Activated CD4-positive, alpha-beta T cell treated with anti-CD3 and anti-CD28 coated beads for 4 hours (primary cell): ENCODE measurements at places on chromosomes 16 and 17.

DNA sequence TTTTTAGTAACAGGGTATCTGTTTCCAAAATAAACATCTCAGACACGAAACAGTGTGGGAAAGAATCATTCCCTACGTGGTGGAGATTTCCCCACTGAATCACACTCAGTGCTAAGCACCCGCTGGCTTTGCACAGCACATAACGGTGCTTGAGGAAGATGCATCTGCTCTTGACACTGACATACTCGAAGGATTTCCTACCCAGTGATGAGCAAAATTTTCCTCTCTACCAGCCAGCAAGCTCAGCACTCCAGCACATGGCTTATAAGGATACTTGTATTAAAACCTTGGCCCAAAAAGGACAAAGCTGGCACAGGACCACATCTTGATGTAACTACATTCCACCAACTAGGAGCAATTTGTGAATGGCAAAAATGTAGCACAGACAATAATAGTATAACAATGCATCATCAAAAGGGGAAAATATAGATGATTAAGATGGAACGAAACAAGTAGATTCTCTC is 59.0 kb downstream of the ANKFY1 start:
- DNase-seq = no peak

GRCh38 chr16:28110479-28110878 is 47.0 kb upstream of the GSG1L start:
- DNase-seq = no peak

DNA sequence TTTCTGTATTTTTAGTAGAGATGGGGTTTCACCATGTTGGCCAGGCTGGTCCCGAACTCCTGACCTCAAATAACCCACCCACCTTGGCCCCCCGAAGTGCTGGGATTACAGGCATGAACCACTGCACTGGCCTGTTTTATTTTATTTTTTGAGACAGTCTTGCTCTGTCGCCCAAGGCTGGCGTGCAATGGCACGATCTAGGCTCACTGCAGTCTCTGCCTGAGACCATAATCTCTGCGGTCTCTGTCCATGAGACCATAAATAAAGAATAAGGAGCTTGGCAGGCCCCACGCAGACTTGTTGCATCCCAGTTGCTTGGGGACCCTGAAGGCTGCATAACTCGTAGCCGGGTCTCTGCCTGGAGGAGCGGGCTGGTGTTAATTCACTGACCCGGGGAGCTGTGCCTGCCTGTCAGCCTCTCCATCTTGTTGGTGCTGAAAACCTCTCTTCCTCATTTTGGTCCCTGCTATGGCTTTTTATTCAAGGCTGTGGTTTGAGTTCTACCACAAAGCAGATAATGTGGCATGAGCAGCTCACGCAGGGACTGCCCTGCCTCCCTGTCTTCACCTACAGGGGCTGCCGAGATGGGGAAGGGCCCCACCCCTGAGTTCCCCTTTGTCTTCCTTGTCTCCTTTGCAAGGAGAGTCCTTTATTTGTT is 82.1 kb downstream of the MSI2 start:
- DNase-seq = no peak

- DNase-seq = no peak
Measured at GRCh38 chr17:2051061-2051932, 3.6 kb upstream of the HIC1 start.

GRCh38 chr17:62892061-62892675 is 73.9 kb upstream of the TANC2 start:
- DNase-seq = no peak

GRCh38 chr17:9056566-9056965 is 35.3 kb downstream of the NTN1 start:
- DNase-seq = no peak

DNA sequence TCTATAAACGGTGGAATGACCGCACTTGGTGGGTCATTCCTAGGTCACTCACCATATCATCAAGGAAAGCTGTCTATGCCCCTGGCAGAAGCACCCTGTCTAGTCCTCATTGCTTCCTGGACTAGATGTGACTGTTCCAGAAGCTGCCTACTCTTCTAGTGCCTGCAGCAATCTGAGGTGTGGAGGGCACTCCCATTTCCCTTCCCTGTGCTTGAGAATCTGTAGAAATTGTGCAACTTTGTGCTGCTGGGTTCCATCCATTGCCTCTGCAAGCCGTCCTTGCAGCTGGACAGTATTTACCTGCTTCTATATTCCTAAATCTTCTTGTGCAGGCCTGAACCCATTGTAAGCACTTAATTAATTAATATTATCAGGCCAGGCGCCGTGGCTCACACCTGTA is 52.1 kb downstream of the CACNG3 start:
- DNase-seq = no peak

DNA sequence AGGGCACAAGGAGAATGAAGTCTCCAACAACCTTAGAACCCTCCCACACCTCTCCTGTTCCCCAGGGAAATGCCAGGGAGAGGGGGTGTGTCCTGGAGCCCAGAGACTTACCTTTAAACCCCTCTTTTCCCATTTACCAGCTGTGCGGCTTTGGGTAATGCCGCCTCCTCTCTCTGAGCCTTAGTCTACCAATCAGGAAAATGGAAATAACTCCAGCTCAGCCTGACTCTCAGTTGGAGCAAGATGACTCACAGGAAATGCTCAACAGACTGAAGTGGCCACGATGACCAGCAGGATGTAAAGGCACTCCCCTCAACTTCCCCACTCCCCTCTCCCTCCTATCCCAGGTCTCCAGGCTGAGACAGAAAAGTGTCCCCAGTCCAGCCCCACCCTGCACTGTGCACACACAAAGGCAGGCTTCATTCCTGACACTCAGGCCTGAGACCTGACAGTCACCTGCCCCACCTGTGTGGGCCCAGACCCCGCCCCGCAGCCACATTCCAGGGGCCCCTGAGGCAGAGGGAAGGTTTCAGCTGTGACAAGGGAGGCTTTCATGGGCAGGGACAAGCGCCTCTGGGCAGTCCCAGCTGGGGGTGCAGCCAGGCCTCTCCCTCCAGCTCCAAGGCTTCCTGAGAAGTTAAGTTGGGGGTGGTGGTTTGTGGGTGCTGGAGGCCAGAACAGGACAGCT is 3.0 kb upstream of the KRT15 start:
- no peak for DNase-seq

DNA sequence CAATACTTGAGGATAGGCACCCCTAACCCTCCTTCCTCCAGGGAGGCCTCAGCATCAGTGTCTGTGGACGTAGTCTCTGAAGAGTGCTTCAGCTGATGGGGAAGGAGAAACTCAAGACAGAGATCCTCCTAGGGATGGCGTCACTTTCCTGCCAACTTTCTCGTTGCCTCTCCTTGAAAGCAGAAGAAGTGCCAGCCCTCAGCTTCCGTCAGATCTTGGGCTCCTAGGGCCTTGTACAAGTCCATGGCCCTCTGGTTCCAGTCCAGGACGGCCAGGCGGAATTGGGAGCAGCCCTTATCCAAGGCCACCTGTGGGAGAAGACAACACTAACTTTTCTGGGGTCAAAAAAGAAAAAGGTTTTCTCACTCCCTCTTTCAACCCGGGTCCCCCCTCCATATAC is 1.3 kb downstream of the SAT2 start:
- no peak for DNase-seq

DNA sequence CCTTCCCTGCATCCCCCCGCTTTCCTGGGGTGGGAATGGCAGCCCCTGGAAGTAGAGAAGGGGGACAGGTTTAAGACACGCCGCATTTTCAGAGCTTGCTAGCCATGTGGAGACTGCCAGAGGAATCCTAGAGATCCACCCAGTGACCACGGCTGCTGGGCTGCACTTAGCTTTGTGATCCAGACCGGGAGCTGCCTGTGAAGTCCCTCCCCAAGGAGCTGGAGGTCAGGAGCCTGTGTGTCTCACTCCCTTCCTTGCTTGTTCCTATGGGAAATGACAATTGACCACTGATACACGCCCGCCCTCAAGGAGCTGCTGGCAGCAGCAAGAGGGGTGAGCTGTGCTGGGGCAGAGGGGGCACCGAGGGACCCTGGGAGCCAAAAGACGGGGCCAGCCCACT is 73.7 kb downstream of the SREBF1 start:
- no peak for DNase-seq

- DNase-seq = peak; percentile 12
Measured at GRCh38 chr17:60305141-60305540, 86.8 kb downstream of the USP32 start.

- no peak for DNase-seq
Measured at GRCh38 chr16:69277413-69277812, 33.7 kb upstream of the VPS4A start.

GRCh38 chr17:14057591-14057990 is 11.7 kb upstream of the COX10 start:
- no peak for DNase-seq

- no peak for DNase-seq
Measured at GRCh38 chr17:36837195-36837938, 99.9 kb upstream of the LHX1 start.

DNA sequence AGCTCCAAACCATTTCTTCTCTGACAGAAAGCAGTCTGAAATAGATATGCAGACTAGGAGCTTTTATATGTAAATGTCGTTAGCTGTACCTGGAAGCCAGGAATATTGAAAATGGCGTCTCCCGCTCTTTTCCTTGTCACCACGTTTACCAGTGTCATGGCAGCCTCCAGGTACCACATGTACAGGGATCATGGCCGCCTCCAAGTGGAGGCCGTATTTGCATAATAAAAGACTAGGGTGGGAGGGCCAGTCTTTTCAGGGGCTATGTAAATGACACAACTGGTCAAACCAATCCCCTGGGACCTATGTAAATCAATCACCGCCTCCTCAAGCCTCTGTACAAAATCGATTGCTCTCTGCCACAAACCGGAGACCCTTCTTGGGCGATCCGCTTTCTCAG is 54.3 kb downstream of the MYOCD start:
- no peak for DNase-seq

DNA sequence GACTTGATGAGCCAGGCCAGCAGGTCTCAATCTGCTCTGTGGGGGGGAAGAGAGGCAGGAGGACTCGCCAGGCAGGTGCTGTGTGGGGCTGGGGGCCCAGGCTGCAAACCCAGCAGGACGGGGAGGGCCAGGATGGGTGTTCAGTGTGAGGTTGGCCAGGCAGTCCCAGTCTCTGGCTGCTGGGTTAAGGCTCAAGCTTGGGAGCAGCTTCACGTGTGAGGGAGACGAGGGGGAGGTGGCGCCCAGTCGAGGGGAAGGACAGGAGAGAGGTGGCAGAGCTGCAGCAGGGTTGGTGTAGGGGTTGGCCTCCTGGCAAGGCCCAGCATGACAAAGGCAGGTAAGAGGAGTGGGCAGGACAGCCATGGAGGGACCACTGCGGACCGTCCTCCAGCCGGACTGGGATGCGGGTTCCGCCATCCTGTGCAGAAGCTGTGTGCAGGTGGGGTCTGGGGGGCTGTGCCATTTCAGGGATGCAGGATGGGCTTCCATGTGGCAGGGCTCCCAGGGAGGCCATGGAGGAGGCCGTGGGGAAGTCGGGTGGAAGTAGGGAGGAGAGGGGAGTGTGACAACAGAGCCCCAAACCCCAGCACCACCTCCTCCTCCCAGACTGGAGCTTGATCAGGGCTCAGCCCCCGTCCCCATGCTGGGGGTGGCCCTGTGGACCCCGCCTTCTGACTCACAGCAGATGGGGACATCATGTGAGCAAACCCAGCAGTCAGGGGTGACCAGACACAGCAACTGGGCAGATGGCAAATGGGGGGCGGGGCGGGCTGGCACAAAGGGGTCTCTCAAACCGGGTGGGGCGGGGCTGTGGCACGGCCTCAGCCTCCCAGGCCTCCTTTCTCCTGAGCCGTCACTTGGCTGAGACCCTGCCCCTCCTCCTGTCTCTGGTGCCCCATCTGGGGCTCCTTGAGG is 2.8 kb downstream of the ADGRG1 start:
- no peak for DNase-seq

DNA sequence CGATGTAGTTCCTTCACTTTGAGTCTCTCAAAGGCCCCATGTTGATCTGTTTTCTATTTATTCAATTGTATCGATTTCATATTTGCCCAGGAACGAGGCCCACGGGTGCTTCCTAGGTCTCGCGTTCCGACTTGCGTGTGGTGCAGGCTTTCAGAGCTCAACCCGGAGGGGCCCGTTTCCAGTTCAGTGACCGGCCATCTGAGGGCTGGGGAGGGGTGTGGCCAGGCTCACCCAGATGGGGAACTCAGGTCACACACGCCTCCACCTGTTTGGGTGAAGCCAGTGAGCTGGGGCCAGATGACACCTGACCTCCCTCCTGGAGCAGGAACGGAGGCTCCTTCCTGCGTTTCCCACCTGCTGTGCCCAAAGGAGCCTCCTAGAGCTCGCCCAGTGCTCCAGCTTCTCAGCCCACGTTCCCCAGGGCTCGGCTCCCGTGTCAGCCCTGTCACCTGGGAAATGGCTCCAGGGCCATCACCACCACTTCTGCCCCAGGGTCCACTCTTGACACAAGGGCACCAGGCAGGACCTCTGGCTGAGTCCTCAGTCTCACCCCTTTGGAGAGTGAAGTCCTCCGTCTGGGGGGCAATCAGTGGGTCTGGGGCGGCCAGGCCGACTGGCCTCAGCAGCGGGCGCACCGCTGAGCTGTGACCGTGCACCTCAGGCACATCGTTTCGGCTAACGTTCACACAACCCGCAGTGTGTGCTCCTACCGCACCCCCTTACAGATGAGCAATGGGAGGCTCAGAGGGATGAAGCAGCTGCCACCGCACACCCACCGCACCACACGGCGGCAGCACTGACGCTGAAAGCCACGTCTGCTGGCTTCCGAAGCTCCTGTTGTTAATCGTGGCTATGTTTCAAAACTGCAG is 18.0 kb downstream of the FOXF1 start:
- DNase-seq = no peak

- no peak for DNase-seq
Measured at GRCh38 chr17:76833034-76833644, 35.1 kb upstream of the MGAT5B start.

DNA sequence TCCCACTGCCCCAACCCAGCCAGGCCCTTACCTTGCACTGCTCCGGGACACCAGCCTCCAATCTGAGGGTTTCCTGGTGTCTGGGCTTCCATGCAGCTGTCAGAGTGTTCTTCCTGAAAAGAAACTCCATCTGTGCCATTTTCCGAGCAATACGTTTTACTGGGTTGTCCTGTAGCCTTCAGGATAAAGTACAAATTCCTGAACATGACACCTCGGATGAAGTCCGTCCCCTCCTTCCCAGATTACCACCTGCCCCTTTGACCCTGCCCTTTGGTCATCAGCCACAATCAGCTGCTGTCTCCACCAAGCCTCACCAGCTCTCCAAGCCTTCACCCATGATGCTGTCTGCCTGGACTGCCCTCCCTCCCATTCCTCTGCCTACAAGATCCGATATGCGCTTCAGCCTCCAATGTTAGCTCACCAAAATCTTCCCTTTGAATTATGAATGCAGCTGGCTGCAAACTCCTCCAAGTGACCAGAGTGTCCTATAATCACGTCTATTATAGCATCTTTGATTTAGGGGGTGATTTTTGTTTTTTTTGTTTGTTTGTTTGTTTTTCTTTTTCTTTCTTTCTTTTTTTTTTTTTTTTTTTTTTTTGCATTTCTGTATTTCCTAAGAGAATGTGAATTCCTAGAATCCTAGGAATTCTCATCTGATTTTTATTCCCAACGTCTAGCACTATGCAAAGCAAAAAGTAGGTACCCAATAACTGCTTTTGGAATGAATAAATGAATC is 60.6 kb upstream of the KIFC3 start:
- DNase-seq = no peak
